ENCODE measurements at places on chromosomes 3 and 15.

DNA sequence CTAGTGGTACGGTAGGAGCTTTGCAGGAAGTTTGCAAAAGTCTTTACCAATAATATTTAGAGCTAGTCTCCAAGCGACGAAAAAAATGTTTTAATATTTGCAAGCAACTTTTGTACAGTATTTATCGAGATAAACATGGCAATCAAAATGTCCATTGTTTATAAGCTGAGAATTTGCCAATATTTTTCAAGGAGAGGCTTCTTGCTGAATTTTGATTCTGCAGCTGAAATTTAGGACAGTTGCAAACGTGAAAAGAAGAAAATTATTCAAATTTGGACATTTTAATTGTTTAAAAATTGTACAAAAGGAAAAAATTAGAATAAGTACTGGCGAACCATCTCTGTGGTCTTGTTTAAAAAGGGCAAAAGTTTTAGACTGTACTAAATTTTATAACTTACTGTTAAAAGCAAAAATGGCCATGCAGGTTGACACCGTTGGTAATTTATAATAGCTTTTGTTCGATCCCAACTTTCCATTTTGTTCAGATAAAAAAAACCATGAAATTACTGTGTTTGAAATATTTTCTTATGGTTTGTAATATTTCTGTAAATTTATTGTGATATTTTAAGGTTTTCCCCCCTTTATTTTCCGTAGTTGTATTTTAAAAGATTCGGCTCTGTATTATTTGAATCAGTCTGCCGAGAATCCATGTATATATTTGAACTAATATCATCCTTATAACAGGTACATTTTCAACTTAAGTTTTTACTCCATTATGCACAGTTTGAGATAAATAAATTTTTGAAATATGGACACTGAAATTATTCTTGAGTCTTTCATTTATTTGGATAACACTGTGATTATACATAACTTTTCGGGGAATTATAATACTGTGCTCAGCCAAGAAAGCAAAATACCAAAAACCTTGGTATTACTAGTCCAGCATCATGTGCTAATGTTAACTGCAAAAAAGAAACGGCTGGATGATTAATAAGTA, 2.2 kb downstream of the SOX2 start:
- DNase-seq: no peak

- no peak for DNase-seq
These were observed 146.6 kb upstream of the MRPS22 start for GRCh38 chr3:139197251-139197650.

- no peak for DNase-seq
These were observed 818.6 kb downstream of the EPHA3 start for GRCh38 chr3:89925976-89926375.

DNA sequence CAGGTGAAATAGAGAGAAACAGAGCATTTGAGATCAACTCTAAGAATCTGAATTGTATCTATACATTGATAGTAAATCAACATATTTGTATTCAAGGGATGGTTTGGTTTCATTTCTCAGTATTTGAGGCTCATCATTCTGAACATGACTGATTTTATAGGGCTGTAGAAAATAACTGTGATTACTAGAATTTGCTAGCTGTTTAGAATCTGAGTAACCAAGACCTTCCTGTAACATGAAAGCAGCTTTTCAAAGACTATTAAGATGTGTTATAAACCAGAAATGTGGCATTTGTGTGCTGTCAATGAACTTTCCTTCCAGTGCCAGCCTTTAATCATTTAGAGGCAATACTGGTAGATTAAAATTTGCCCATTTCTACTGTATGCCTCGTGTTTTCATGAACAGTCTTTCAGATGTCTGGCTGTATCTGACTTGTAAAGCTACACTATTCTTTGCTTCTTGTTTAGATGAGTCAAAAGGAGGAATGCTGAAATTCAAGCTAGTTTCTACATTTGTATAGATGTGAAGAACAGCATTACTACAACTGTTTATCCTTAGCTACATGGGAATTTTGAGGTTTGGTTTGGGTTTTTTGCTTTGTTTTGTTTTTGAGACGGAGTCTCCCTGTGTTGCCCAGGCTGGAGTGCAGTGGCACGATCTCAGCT, 137.3 kb upstream of the BHLHE40 start:
- DNase-seq: no peak

- DNase-seq: no peak
These were observed 26.1 kb upstream of the MGA start for GRCh38 chr15:41634072-41634626.

DNA sequence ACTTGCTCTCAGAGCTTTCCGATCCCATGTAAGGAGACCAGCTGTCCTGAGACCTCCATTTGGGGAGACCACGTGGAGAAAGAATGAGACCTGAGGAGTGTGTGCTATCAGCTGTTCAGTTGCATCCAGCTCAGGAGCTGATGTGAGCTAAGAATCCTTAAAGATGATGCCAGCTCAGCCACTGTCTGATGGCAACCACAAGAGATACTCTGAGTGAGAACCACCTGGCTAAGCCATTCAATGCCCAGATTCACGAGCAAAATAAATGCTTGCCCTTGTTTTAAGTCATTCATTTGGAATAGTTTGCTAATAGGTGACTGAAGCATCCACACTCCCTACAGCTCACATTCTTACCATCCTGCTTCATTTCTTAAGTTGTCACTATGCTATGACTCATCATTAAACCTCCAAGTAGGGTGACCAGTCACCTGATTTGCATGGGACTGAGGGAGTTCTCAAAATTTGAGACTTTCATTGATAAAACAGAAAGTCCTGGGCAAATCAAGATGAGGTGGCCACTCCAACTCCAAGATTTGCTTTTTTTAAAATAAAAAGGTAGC, 56.4 kb downstream of the SPTSSB start:
- no peak for DNase-seq

DNA sequence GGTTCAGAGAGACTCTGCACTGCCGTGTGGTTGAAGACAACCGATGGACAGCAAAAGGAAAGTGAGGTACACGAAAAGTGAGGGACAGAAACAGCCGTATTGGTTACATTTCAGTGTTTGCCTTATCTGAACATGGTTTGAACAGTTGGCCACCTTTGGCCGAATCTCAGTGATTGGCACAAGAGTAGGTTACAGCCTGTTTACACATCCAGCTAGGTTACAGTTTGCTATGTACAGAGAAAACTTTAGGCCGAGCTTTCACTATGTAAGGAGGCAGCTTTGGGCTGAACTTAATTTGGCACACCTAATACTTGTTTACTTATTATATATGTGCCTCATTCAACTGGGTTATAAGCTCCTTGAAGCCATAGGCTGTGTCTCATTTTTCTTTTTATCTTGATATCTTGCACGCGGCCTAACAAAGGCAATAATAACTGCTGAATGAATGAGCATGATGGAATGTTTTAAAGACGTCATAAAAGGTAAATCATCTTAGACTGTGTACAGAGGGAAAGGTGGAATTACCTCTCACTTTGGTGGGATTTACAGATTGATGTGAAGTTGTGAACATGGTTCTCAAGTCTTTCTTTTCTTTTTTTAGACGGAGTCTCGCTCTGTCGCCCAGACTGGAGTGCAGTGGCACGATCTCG, 17.2 kb upstream of the GREM1 start:
- DNase-seq: no peak

DNA sequence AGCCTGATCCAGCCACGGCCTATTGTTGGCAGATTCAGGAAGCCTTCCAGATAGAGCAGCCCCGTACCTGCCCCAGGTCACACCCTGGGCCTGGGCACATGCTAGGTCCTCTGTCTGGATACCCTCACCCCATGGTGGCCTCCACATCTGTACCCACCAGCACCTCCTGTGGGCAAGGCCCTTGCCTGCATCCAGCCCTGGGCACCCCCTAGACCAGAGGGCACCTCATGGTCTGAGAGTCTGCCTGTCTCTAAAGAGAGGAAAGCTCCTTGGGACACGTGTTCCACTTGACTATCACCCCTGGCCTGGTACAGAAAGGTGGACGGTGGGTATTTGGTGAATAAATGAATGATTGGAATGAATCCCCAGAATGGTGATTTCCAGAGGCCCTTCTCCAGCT, 8.9 kb upstream of the COMMD4 start:
- DNase-seq: no peak

GRCh38 chr15:100683434-100683833, 81.0 kb downstream of the ASB7 start:
- DNase-seq: no peak

DNA sequence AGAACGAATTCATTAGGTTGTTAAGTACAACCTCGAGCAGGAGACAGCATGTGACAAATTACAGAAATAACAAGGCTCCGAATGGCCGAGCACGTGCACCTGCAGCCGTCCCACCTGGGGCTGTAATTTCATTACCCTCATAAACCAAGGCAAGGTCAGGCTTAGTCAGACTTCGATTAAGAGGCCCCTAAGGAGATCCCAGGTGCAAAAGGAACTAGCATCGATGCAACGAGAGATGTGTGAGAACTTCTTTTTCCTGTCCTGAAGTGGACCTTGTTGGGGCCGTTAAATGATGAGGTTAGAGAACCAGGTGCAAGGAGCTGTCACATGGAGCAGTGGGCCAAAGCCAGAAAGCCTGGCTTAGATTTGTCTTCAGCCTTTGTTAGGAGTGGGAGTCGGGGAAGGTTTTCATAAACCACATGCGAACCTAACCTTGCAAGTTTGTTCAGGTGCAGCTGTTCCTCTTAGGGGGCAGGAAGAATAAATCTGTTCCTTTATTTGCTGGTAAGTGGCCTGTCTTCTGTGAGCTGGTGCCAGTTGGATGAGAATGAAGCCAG, 559.9 kb upstream of the MCTP2 start:
- no peak for DNase-seq

- DNase-seq: no peak
These were observed 105.1 kb upstream of the IGF1R start for GRCh38 chr15:98543237-98543636.

DNA sequence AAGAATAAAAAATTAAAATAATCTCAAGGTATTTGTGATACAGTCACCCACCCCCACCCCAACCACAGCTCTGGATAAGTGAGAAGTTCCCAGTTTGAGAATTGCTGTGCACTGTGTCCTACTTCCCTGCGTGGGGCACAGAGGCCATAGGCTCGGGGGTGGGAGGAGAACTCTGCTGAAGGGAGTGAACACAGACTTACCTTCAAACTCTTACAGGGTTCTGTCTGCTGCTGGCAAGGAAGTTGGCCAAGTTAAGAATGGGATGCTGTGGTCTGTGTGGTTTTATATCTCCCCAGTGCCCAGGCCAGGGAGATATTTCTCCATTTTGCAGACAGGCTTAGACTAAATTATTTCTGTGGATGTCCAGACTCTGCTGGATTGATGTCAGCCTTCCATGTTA, 37.6 kb downstream of the SPTSSB start:
- DNase-seq: no peak

Measured in stimulated activated naive CD4-positive, alpha-beta T cell (primary cell).